ENCODE measurements at places on chromosomes 7 and 10.
A peak's percentile ranks its signal among the peaks of the same experiment; 100 is the strongest.

DNA sequence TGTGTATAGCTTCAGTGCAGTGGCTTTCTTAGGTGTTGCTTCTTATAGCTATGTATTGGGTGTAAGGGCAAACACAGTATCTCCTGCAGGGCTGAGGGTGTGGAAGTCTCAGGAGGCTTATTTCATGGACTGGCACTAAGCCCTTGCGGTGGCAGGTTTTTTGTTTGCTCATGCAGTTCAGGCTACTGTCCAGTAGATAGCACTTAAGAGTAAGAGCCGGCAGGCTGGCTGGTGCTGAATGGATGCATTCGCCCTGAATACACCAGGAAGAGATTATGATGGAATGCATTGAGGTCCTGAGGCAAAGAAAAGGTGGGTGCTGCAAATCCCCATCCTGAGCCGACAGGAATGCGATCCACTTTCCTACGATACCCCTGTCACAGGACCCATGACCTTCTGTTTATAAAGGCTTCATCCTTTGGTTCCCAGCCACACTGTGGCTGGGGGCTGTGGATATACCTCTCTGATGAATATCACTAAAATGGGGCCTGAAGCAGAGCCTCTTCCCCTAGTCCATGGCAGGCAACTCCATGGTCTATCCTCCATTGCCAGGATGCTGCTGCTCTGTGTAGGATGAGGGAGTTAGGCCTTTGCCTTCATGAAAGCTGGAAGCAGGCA lies 44.9 kb downstream of the ANXA8 start:
- DNase-seq, result peak; percentile 55

GRCh38 chr10:78695846-78696245 lies 372.9 kb upstream of the ZMIZ1 start:
- no peak for DNase-seq

GRCh38 chr10:16741540-16741939 lies 75.7 kb downstream of the RSU1 start:
- no peak for DNase-seq

DNA sequence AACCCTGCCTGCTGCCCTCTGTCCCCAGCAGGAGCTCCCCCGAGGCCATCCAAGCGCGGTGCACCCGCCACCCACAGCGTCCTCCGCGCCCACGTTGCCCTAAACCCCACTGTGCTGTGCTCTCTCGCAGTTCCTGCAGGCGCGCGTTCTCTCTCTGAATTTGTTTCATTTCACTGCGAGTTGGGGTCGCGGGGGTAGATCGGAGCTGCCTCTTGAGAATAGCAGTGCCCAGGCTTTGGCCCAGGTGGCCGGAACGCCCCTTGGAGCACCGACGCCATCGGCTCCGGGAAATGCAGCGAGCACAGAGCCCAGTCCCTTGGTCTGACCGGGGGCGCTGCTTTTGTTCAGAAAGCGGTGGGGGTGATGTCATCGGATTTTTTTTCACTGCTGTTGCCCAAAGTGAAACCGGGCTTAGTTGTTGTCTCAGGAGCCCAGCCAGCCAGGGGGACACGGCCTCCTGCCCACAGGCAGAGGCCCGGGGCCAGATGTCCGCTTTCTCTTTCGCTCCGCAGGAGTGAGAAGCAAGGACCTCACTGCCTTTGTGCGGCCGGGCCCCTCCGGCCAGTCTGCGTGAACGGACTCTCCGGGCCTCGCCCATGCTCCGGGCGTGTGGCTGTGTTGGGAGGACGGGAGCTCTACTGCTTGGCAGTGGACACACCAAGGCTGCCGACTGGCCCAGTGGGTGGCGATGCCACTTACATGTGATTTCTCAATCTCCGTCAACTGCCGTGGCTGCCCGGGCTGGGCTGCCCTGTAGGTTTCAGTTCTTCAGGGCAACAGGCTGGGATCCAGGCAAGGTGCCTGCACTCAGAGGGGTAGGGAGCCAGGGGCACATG lies 43.1 kb downstream of the FOXK1 start:
- DNase-seq, result peak; percentile 70

GRCh38 chr10:130025326-130025725 lies 61.3 kb upstream of the EBF3 start:
- no peak for DNase-seq

- peak; percentile 69 for DNase-seq
Observed at GRCh38 chr10:112375721-112376395, 1.9 kb downstream of the ACSL5 start.

DNA sequence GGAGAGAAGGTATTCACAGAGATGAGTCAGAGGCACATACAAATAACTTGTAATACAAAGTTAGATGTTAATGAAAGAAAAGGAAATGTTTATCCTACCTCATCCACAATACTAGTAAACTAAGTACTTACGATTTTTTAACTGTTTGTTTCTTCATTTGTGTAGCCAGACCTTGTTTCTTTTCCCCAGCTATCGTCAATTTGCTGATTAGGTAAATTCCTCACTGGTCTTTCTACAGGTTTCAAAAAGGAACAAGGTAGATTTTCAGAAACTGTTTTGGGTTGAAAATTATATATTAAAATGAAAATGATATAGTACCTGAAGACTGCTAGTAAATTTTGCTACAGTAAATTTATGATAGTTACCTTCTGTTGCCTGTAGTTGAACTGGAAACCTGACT lies 56.6 kb downstream of the PON1 start:
- DNase-seq, result no peak

- DNase-seq, result no peak
Observed at GRCh38 chr10:79123547-79123963, 54.8 kb downstream of the ZMIZ1 start.

GRCh38 chr7:41912851-41913567 lies 210.1 kb upstream of the INHBA start:
- DNase-seq, result no peak

GRCh38 chr10:63825111-63825510 lies 303.9 kb downstream of the REEP3 start:
- no peak for DNase-seq

GRCh38 chr7:95595746-95596197 lies 544 bp downstream of the PDK4 start:
- DNase-seq, result peak; percentile 24

DNA sequence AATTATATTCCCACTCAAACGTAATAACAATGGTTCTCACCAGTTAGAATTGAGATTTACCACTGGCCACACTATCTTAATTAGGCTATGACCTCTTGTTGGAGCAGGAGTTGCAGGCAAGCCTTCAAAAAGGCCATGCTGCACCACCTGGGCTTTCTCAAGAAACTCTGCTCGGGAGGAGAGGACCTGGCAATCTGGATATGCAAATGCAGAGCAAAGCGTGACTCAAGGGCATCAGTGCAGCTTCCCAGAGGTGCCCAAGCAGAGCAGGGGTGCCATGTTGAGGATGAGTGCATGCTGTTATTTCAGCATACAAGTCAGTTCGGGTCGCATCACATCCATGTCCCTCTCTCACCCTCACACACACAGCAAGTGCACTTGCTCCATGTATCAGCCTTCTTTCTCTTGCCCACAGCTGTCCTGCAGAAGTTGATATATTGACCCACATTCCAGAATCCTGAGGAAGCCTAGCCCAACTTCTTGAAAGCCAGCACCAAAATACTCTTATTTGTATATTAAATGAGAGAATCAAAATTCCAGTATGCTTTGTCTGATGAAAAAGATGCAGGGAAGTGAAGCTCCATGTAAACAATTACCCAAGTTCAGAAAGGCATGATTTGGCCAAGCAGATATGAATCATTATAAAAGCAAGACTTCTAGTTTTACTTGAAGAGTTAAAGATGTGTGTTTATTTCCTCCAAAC lies 55.7 kb upstream of the IL6 start:
- no peak for DNase-seq

DNA sequence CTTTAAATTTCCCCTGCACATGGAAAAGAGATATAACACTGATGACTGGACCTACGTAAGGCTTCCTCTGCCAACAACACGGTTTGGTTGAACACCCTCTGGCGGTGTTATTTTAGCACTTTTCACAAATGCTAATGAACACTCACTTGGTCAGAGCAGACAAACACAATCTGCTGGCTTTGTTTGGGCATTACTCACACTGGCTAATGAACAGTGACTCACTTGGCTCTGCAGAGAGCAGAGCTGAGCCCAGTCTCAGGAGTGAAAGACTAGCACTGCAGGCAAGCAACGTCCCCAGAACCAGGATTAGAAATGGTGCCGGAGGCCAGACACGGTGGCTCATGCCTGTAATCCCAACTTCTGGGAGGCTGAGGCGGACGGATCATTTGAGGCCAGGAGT lies 430.8 kb downstream of the PLXNA4 start:
- no peak for DNase-seq

Measured in transverse colon (tissue), 4 donors.